Non-pigmented ciliary epithelial cell (primary cell): ENCODE measurements at places on chromosomes 5 and 9.

DNA sequence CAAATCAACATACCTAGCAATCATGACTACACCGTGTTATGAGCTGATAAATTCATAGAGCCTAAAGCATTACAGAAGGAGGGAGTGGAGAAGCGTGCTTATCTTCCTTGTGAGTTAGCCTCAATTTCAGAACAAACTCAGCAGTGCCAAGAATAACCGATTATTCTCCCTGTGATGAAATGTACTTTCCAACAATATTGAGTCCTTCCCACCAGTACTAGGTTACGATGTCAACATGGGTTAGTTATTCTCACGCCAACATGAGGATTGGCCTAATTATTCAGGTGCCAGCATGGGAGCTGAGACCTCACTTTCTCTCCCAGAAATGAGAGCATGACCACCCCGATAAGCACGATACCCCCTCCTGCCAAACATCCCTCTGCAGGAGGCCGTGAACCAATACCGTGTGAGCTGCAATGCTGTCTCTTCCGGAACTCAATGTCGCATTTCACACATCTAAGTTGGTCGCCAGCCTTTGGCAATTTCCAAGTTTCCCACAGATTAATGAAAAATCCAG lies 193.7 kb downstream of the ENC1 start:
- no peak for DNase-seq

GRCh38 chr5:126695091-126695490 lies 81.8 kb upstream of the LMNB1 start:
- DNase-seq, result no peak

- DNase-seq, result peak; percentile 14
Measured at GRCh38 chr9:112145886-112146285, 29.2 kb downstream of the SUSD1 start.

DNA sequence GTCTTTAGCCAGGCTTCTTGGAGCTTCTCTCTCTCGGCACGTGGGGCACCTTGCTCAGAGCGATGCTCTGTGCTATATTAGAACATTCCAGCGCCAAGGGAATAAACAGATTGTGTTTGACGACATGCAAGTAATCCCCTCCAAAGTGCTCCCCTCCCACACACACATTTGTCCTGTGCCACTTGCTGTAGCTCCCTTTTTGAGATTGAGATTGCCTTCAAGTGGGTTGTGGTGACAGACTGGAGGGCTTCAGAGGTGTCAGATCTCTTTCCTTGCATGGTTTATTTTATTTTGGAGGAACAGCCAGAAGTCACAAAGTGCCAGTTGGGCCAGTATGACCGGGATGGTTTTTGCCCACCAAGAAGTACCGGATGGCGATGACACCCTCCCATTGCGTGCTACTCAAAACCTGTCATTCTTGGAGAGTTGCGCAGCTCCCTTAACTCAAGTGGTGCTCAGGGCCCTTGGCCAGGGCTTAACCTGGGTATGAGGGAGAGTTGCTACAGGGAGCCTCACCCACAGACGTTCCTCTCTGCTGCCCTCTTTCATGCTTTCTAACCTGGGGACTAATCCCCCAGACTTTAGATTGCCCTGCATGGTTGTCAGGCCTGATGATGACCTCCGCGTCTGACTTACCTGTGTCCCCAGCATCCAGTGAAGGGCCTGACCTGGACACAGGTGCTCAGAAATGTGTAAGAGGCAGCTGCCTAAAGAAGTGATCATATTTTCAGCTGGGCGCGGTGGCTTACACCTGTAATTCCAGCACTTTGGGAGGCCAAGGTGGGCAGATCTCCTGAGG lies 18.8 kb upstream of the RPL26L1 start:
- DNase-seq, result no peak

- no peak for DNase-seq
Measured at GRCh38 chr9:90975781-90976538, 174.3 kb downstream of the SYK start.

DNA sequence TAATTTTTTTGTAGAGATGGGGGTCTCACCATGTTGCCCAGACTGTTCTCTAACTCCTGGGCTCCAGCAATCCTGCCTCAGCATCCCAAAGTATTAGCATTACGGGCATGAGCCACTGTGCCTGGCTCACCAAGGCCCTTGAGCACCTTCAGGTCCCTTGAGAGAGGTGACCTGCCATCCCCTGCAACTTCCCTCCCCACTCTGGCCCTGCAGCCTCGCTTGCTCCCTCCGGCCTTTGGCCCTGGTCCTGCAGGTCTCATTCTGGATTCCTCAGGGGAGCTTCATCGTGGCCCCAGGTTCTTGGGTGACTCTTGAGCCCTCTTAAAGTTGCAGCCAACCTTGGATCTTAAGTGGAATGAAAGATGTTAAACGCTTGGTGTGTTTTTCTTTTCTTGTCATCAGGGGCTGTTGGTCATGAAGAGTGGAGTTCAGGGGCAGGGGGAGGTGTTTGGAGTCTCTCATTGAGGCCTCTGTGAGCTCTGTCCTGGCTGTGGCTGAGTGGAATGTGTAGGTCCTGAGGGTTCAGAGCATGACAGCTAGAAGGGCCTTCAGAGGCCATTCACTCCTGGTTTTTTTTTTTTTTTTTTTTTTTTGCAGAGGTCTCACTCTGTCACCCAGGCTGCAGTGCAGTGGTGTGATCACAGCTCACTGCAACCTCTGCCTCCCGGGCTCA lies 33.0 kb downstream of the PPARGC1B start:
- DNase-seq, result no peak

DNA sequence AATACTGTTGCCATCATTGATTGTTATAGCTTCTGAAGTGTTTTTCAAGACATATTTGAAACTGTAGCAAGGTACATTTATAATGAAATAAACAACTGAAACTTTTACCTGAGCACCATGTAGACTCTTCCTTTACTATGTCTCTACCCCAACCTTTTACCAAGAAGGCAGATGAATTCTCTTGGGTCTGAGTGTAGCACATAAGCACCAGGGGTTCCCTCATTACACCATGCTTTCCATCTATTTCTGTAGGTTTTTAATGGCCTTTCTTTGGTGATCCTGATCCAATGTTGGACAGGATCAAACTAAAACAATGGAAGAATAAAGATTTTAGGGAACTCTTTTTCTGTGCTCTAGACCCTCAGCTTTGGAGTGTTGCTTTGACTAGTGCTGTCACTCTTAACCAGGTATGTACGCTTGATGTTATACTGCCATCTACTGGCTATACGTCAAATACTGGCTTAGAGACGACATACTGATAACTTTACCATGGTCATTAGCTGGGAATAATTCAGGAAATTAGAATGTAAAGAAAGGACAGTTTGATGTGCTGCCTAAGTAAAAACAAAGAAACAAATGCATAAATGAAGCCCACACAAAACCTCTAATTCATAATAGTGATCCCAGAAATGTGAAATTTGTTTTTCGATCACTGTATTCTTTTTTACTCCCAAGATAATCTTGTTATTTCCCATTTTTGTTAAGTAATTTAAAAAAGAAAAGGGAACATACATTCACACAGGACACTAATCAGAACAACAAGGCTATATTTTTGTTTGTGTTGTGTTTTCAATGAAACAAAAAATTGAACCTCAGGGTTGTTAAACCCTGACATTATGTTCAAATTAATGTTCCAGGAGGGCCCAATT lies 30.7 kb downstream of the IFNW1 start:
- DNase-seq, result peak; percentile 36

- no peak for DNase-seq
Measured at GRCh38 chr5:148559461-148559860, 94.9 kb downstream of the HTR4 start.

DNA sequence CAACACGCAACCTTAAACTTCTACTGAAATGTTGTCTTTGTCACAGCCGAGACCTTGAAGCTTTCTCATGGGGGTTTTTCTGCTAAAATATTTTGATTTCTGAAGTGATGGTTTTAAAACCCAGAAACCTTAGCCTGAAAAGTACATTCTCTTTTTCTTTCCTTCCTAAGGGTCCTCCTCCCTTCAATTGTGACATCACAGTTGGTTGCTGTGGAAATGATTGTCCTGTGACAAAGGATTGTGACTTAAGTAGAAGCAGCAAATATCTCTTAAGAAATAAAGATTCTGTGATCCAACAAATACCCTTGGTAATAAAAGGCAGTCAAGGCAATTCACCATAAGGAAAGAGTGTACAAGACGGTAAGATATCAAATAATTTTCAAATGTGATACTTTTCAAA lies 125.2 kb downstream of the SEMA6A start:
- no peak for DNase-seq

DNA sequence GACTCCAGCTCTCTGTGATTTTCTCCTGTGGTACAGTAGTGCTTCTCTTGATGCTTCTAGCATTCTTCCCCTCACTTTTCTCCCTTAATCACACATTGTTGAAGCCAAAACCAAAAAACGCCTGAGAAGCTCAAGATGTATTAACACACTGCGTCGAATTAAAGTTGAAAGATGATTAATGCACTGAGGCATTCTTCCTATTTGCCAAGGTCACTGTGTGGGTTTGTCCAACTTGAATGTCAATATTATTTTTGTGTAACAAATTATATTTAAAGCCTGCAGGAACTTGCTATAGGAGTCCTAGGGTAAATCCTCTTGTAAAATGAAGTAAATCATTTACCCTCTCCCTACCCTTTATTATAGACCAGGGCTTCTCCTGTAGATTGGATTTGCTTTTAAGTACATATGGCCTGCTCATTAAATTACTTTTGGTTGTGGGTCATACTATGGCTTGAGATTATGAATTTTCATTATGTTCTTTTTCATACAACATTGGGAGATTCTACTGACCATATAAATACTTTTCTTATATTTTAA lies 68.1 kb downstream of the GDA start:
- peak; percentile 9 for DNase-seq

GRCh38 chr5:72677447-72677846 lies 139.0 kb upstream of the TNPO1 start:
- no peak for DNase-seq

- peak; percentile 71 for DNase-seq
Measured at GRCh38 chr9:89661956-89662717, 57.3 kb downstream of the GADD45G start.

- no peak for DNase-seq
Measured at GRCh38 chr5:9524941-9525340, 20.9 kb downstream of the SEMA5A start.

DNA sequence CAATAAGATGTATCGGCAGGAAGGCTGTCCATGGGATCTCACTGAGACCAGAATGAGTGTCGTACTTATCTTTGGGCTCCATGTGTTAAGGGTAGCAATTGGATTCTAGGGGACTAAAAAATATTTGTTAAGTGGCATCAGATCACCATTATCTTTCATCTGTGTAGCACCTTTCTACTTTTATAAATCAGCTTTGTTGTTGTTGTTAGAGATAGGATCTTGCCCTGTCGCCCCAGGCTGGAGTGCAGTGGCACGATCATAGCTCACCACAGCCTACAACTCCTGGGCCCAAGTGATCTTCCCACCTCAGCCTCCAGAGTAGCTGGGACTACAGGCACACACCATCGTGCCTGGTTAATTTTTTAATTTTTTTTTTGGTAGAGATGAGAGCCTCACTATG lies 220.5 kb downstream of the SMARCA2 start:
- no peak for DNase-seq

DNA sequence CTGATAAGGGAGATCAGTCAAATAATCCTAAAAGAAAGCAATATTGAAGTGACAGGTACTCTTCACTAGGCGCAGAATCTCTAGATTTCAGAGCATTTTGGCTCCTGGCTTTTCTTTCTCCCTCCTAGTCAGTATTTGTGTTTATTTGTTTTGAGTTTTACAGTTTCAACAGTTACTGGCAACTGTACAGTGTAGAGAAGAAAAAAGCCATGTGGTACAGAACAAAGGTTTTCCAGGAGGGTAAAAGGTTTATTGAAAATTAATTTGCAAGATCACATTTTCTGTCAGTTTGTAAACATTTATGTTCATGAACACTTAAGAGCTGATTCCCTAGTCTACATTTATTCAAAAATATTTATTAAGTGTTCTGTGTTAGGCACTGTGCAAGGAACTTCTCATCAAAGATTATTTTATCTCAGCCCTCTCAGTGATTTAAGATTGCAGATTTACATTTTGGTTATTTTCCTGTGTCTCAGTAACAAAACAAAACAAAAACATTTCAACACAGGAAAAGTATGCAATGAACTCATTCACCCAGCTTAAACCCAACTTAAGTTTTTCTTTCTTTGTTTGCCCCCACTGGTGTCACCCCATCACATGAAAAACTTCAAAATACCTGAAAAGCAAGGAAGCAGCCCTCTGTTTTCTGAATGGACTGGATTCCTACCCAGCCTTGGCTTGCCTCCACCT lies 12.9 kb downstream of the MINAR2 start:
- DNase-seq, result no peak

- DNase-seq, result no peak
Measured at GRCh38 chr5:119136666-119137318, 65.9 kb downstream of the DMXL1 start.

GRCh38 chr5:107670932-107671741 lies at the start of gene EFNA5:
EFNA5 (minus strand) TSS chr5:107670937.
- no peak for DNase-seq

DNA sequence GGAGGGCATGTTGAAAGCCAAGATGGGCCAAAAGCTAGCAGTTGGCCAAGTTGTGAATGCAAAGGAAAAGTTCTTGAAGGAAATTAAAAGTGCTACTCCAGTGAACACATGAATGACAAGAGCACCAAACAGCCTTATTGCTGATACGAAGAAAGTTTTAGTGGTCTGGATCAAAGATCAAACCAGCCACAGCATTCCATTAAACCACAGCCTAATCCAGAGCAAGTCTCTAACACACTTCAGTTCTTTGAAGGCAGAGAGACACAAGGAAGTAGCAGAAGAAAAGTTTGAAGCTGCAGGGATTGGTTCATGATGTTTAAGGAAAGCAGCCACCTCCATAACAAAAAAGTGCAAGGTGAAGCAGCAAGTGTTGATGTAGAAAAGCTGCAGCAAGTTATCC lies 71.6 kb downstream of the ERCC6L2 start:
- DNase-seq, result peak; percentile 2

GRCh38 chr9:120531683-120532300 lies 48.2 kb downstream of the CDK5RAP2 start:
- no peak for DNase-seq

DNA sequence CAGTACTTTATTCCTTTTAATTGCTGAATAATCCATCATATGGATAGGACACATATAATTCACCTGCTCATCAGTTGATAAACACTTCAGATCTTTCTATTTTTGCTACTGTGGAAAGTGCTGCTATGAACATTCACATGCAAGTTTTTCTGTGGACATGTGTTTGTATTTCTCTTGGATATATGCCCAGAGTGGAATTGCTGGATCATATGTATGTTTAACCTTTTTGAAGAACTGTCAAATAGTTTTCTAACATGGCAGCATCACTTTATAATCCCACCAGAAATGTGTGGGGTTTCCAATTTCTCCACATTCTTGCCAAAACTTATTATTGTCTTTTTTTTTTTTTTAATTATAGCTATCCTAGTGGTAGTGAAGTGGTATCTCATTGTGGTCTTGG lies 15.1 kb downstream of the CARTPT start:
- DNase-seq, result no peak

DNA sequence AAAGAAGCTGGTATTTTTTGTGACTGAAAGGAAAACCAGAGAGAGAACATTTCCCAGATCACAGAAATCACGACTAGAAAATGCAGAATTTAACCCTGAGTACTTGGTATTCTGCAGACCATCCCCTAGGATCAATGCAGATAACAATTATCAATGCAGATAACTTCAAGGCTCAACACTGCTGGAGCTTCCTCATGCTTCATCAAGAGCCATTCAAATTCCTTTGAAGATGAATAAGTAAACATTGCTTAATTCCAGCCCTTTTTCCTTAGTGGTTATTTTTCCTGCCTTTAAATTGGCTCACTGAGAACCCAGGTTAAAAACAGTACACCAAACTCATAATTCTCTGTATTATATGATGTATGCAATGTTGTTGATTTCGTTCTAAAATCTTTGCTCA lies 370.1 kb upstream of the TLE4 start:
- no peak for DNase-seq

GRCh38 chr9:123679330-123679987 lies 250.5 kb downstream of the DENND1A start:
- no peak for DNase-seq
